ENCODE measurements at places on chromosomes 11 and 22.

DNA sequence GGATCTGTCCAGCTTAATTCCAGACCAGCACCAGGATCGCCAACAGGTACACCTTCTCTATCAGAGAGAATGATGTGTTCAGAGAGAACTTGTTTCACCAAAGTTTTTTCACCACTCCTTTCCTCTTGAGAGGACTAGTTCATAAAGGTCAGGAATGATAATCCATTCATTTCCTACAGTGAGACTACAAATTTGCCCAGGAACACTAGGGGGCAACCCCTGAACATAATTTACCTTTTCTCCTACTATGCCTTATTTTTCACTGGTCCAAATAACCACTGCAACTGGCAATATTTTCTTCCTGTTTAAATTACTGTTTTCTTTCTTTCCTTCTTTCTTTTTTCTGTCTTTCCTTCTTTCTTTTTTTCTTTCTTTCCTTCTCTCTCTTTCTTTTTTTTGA lies 22.5 kb downstream of the CAVIN3 start:
- peak; percentile 8 for DNase-seq

GRCh38 chr11:62664405-62665074 lies 470 bp downstream of the C11orf98 start:
- no peak for DNase-seq

DNA sequence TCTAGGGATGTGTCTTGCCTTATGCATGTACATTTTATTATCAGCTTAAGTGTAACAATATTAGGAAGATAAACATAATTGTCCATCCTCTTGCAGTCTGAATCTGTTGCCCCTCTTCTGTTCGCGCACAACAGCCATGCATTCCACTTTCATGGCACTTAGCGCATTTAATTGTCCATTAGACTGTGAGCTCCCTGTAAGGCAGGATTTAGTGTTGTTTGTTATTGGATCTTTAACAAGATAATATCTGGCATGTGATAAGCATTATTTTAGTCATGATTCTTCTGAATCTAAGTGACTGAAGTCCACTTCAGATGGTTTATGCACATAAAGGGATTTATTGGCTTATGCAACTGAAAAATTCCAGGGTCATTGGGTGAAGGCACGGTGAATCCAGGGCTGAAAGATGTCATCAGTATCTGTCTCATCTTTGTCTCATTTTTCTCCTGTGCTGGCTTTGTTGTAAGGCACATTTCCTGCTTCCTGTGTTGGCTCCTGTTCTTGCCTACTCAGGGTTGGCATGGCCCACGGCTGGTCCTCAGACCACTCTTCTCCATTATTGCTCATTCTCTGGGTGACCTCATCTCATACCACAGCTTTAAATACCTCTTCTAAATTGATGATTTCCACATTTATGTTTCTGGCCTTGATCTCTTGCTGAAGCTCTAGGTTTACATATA lies 37.6 kb downstream of the ATXN10 start:
- no peak for DNase-seq

DNA sequence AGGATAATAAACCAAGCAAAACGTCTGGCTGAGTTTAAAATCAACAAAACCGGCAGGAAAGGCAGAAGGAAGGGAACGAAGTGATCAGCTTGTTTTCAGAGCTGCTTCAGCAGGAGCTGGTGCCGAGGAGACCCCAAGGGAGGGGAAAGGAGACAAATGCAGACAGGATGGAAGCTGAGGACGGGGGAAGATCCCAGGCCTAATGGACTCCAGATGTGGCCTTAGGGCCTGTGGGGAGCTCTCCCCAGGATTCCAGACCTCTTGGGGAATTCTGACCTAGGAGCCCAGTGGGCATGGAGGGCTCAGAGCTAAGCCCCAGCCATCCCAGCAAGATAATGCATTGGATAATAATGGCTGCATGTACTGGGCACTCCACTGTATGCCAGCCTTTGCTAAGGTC lies 211.4 kb upstream of the NARS2 start:
- DNase-seq = no peak

DNA sequence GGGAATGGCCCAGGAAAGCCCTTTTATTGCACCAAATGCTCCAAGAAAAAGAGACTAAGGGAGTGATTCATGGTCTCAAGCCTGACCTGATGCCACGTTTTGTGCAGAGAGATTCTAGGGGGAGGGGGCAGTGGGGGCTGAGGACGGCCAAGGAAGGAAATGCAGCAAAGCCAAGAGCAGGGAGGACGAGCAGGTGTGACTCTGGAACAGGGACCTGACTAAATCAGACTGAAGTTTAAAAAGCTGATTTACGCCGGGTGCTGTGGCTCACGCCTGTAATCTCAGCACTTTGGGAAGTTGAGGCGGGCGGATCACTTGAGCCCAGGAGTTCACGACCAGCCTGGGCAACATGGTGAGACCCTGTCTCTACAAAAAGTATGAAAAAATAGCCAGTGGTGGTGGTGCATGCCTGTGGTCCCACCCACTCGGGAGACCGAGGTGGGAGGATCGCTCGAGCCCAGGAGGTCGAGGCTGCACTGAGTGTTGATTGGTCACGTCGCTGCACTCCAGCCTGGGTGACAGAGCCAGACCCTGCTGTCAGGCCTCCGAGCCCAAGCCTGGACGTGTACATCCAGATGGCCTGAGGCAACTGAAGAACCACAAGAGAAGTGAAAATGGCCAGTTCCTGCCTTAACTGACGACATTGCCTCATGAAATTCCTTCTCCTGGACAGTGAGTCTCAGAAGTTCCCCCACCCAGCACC lies 10.8 kb upstream of the IFITM3 start:
- no peak for DNase-seq

DNA sequence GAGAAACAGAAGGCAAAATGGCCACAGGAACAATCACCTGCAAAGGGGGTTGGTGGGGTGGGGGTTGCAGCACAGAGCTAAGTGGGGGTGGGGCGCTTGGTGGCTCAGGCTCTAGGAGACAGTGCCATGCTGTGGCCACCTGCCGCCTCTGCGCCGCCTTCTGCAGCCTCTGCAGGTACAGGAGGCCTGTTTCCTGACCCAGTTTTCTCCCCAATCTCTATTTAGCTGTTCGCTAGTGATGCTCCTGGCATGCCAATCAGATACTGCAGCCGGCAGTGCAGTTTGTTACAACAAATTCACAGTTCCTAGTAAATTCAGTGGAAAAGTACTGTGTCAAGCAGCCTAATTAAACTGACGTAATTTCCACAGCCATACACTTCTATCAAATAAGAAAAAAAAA lies 106.4 kb downstream of the SERGEF start:
- no peak for DNase-seq

DNA sequence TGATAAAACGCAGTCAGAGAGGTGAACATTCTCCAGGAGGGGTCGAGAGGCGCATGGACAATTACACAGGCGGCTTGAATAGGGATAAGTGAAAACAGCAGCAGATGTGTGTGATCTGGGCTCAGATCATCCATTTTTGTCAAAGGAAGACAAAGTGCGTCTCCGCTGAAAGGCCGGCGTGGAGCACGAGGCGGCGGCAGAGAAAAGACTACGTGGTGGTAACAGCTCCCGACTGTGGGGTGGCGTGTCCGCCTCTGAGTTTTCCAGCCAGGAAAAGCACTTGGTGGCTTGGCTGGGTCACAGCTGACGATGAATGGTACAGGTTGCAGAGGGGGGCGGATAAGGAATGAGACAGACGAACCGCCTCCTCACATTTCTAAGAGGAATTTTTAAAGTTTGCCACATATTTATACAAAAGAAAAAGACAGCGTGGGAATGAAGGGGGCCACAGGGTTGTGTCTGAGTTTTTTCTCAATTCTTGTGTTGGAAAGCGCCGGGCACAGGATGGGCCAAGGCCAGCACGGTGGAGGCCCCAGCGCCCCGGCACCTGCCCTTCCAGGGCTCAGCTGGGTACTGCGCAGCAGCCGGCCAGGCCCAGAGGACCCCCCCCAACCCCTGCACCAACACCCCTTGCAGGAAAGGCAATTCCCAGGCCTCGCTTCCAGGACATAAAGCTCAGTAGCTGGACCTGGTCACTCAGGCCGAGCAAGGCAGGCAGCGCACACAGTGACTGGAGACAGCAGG lies 80.4 kb downstream of the TRMU start:
- DNase-seq = no peak

DNA sequence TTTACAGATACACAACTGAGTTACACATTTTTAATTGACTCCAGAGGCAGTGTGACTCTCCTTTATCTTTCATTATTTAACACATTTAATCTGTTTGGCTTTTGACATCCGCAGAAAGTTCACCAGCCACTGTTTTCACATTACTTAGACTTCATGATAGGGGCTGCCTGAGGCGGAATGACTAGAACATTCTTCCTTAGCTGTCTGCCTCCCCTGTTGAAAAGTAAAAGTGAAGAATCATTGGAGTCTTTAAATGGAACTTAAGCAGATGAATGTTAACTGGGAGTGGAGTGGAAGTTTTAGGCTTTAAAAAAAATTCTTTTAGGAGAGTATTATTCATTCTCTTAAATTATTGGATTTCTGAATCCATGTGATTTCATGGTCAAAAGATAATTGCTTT lies 229.2 kb upstream of the MTNR1B start:
- DNase-seq = no peak

GRCh38 chr22:17981497-17981896 lies 42.9 kb downstream of the MICAL3 start:
- no peak for DNase-seq

- DNase-seq = no peak
Observed at GRCh38 chr11:45224766-45225165, 61.4 kb downstream of the SYT13 start.

GRCh38 chr11:99320769-99321290 lies 300.1 kb downstream of the CNTN5 start:
- no peak for DNase-seq

DNA sequence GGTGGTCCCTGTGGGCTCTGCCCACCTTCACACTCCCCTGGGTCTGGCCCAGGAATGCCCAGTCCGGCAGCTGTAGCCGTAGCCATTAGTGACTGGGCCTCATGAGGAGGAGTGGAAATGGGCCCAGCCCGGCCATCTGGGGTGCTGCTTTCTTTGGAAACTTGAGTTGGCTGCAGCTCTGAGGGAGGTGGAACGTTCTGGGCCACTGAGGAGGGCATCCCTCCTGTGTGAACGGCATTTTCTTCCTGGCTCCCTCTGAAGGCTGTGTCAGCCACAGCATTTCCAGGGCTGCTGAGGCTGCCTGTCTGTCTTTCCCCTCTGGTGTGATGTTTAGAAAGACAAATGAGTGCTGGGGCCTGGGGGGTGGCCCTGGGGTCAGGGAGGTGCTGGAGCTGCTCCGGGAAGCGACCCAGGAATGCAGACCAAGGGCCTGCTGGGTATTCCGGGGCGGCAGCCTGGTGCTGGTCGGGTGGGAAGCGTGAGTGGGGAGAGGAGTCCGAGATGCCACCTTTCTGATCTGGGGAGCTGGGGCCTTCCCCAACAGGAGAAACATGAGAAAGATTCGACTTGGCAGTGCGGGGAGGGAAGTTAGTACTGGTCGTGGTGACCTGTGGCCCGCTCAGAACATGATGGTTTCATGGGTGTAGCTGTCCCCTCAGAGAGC lies 27.1 kb downstream of the PTDSS2 start:
- no peak for DNase-seq

GRCh38 chr11:129390303-129390821 lies 14.7 kb downstream of the BARX2 start:
- no peak for DNase-seq

GRCh38 chr11:101456812-101457211 lies 127.0 kb downstream of the TRPC6 start:
- no peak for DNase-seq

DNA sequence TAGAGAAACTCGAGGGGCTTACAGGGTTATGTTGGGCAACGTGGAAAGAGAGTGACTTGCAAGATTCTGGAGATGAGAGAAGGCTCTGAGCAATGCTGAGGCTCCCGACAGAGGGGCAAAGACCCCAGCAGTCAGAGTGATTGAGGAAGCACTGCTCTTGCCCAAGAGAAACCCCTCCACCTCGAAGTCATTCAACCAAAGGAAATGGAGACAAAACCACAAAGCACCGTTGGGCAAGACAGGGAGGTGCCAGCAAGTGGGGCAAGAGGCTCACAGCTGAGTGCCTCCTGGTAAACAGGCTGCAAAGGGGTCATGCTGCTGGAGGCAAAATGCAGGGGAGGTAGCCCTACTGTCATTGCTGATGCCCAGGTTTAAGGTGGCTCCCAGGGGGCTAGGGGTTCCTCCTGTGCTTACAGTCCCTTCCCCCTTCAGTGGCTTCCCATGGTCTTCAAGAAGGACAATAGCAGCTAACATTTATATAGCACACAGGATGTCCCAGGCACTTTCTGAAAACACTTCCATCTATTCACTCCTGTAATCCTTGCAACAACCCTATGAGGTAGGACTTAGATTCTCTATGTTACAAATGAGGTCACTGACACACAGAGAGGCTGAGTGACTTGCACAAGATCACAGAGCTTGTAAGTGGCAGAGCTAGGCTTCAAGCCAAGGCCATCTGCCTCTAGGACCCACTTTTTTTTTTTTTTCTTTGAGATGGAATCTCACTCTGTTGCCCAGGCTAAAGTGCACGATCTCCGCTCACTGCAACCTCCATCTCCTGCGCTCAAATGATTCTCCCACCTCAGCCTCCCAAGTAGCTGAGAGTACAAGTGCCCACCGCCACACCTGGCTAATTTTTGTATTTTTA lies 18.1 kb upstream of the MYH9 start:
- DNase-seq = peak; percentile 96

DNA sequence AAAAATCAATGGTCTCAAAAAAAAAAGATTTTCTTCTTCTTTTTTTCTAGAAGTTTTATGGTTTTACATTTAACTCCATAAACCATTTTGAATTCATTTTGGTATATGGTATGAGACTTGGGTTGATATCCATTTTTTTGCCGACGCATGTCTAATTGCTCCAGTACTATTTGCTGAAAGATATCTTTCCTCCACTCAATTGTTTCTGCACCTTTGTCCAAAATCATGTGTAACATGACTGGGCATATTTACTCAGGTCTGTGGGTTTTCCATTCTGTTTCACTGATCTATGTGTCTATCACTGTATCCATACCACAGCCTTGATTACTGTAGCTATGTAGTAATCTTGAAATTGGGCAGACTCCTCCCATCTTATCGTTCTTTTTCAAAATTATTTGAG lies 15.6 kb upstream of the SCARF2 start:
- DNase-seq = no peak

- no peak for DNase-seq
Observed at GRCh38 chr11:45280449-45280848, 5.7 kb downstream of the SYT13 start.
